ENCODE measurements at places on chromosomes 2 and 18.

DNA sequence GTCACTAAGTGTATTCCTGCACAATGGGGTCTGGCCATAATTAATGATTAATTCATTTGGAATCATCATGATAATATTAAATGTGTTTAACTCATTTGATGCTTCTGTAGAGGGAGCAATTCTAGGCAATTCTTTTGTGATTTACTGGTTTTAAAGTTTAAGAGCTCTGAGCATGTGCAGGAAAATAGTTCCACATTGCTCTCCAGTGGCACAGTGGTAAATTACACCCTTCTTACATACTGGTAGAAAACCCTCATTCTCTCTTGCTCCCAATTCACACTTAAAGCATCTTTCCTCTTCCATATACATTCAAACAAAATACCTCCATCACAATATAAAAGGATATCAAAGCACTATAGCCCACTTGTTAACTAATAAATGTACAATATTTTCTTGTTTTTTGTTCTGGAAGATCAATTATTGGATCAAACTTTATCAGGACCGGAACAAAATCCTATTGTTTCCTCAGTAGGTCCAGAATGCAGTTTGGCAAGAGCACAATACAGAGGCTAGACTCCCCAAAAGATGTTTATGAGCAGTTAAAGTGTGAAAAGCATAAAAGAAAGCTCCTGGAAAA, 844.3 kb downstream of the MBD2 start:
- DNase-seq = no peak

- DNase-seq = no peak
Measured at GRCh38 chr2:42787788-42788477, 4.5 kb downstream of the HAAO start.

DNA sequence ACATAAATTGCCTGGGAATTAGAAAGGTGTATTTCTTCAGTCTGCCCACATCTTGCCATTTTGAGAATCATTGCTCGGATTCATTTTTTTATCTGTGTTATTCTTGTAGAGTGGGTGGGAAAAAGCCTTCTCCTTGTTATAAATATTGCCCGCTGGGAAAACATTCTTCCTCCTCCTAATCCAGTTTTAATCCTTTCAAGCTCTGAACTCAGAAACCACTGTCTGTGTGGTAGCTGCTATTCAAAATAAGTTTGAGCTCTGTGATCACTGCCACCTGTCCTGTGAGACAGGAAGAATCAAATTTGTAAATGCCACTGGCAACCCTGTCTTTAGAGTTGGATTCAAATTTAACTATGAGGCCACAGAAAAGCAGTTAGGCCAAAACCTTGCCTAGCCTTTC, 1875.2 kb upstream of the PIK3C3 start:
- no peak for DNase-seq

- no peak for DNase-seq
Measured at GRCh38 chr2:147182260-147182659, 662.6 kb upstream of the ACVR2A start.

- DNase-seq = no peak
Measured at GRCh38 chr2:131016826-131017741, 76.2 kb downstream of the FAM168B start.

DNA sequence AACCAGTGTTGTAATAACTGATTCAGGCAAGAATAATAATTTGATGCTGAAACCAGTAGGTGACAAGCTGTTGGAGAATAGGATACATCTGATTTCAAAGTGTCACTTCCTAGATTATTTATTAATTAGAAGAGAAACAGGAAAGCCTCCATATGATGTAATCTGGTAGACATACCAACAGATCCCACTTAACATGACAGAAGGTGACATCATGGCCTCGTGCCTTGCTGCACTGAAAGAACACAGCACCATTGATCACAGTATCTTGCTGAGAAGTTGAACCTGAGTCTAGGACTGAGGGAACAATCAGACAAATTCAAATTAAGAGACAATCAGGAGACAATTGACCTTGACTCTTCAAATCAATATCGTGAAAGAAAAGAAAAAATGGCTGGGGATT, 131.6 kb upstream of the DLGAP1 start:
- no peak for DNase-seq

DNA sequence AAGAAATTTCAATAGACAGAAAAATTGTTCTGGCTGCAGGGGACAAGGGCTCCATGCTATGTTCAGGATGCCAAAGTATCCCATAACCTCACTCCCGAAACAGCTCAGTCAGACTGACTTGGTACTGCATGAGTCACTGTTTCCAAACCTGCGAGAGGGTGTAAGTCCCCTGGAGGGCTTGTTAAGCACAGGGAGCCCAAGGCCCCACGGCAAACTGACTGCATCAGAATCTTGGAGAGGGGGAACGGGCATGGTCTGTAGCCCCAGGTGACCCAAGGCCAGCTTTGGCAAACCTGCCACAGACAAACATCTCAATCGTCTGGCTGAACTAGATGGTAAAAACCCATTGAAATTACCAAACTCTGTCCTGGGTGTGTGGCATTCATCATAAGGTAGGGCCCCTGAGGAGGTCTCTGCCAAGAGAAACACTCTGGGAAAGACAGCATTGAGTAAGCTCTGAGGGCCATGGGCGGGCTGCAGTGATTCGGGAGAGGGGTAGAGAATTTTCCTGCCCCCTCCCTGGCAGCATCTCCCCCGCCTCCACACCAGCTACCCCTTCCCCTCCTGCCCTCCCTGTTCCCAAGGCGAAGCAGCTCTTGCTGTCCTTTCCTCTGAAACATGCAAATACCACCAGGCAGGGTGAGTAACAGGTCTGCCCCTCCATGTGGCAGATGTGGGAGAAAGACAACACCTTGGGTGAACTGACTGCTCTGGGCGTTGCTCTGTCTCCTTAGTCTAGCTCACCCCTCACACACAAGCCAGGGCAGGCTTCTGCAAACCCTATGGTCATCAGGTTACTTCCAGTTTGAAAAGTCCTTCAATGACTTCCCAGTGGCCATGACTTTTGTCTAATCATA, 274.7 kb upstream of the SIX2 start:
- no peak for DNase-seq

- no peak for DNase-seq
Measured at GRCh38 chr18:51490860-51491259, 293.4 kb upstream of the MEX3C start.

DNA sequence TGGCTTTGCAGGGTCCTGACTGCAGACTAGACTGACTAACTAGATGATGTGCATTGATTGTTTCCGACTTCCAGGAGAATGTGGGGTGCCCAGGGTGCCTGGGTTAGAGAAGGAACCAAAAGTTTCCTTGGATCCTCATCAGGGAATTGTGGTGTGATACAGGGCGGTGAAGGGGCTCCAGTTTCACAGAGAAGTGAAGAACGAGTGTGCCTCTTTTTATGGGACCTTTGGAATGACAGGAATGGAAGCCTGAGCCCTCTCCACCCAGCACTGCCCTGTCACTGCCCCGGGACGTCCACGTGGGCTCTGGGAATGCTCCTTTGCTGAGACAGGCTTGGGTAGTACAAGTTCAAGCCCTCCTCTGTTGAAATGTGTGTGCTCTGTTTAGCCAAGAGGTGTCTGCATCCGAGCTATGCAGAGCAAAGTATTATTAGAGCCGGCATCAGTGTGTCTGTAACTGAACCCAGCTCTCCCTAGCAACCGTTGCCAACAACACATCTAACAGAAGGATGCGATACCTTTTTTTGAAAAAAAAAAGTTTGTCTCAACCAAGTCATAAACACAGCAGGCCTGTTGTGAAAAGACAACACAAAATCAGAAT, 183.6 kb downstream of the SMAD7 start:
- DNase-seq = no peak

DNA sequence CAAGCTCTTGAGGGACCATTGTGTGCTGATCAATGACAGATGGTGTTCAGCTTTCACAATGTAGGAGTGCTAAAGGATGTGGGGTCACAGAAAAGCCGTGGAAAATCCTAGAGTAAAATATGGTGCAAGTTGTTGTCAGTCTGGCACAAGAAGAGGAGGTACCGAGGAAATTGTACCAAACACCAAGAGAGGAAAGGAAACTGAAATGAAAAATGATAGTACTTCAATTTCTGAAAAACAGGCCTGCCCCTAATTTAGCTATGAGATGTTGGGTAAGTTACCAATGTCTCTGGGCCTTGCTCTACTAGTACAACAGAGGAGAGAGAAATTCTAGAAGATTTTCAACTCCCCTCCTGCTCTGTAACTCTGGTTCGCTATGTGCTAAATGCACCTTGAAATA, 78.8 kb upstream of the PELI1 start:
- DNase-seq = no peak

- no peak for DNase-seq
Measured at GRCh38 chr18:11177382-11177781, 28.0 kb upstream of the PIEZO2 start.

DNA sequence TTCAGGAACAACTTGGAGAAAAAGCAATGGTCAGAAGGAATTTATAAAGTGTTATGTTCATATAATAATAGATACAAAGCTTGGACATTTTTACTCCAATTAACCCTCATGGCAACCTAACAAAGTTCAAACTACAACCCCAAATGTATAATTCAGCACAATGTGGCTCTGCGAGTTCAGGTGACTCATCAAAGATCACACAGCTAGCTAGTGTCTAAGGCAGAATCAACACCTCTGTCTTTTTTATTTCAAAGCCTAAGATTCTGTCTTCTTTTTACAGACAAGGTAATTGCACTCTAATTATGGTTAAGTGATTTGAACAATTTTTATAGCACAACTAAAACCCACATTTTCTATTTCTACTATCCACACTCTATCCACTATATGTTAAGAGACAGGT, 90.5 kb downstream of the CHST9 start:
- no peak for DNase-seq

- no peak for DNase-seq
Measured at GRCh38 chr18:686339-687111, 25.9 kb downstream of the ENOSF1 start.

- no peak for DNase-seq
Measured at GRCh38 chr2:72014831-72015230, 132.8 kb downstream of the CYP26B1 start.

GRCh38 chr2:116224610-116225009, 1589.9 kb upstream of the DDX18 start:
- DNase-seq = no peak

GRCh38 chr2:172597176-172597842, 41.4 kb downstream of the PDK1 start:
- no peak for DNase-seq

DNA sequence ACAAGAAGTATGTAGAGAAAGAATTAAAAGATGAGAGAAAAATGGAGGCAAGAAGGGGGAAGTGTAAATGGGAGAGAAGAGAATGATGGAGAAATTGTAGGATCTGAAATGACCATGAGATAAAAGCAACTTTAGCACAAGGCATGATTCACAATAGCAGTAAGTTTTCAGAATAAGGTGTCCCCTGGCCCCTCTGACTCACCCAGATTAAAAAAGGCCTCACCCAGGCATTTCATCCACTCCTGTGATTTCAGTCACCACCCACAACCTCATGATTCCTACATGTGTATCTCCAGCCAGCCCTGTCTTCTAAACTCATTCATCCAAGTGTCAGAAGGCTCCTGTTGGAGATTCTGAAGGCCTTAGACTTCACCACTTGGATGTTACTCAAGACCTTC, 56.6 kb downstream of the SP100 start:
- no peak for DNase-seq

- DNase-seq = no peak
Measured at GRCh38 chr18:72555101-72555500, 11.0 kb upstream of the CBLN2 start.

- no peak for DNase-seq
Measured at GRCh38 chr18:47799376-47799775, 131.1 kb downstream of the SMAD2 start.

DNA sequence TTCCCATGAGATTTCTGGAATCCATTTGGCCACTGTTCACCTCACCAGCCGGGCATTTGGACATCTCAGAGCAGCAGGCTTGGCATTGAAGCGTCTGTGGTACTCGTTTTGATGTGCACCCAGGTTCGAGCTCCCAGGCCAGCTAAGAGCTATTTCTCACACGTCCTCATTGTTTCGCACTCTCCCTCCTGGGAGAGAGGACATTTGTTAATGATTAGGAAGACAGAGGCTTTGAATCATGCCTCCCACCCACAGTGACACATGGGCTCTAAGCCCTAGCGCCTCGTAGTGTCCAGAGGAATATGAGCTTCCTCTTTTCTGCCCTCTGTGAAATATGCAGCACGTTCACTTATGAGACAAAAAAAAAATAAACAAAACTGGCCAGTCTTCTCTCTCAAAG, 361.8 kb downstream of the RND3 start:
- DNase-seq = no peak

DNA sequence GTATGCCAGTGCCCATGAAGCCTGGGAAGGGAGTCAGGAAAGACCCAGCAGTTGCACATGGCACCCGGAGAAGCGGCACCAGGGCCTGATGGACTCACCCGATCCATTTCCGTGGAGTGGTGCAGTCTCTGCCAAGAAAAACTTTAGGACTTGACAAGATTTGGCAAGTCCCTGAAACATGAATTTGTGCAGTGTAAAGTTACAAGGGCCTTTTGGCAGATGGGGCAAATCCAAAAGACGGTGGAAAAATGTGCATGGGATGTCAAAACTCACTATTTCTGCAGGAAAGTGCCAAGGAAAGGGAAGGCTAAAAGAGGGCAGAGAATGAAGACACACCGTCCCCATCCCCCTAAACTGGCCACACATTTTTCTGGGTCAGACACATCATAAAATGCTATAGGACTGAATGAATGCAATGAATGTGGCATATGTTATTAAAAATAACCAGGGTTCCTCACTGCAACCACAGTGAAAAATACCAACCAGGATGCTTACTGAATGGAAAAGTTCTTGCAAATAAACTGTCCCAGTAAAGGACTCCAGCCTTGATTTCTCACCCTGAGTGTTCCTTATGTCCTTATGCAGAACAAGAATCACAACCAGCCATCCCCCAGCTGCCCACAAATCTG, 173.5 kb upstream of the SIX2 start:
- no peak for DNase-seq

DNA sequence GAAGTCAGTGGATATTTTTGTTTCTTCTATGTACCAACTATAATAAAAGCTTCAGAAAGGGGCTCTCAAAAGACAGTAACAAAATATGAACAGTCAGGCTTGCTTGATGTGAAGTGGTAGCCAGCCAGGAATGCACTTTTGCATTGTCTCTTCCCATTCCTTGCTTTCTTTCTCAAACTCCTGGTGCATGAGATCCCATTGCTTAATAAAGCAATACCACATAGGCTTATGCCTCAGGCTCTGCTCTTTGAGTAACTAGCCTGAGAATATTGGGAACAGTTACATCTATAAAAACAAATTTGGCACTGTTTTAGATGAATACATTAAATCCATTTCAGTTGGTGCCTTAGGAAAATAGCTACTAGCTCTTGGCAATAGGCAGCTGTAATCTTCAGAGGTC, 62.6 kb upstream of the ST6GAL2 start:
- DNase-seq = no peak

Measured in activated CD4-positive, CD25-positive, alpha-beta regulatory T cell (primary cell).